Brain pericyte (primary cell): ENCODE measurements at places on chromosomes 2 and 18.

DNA sequence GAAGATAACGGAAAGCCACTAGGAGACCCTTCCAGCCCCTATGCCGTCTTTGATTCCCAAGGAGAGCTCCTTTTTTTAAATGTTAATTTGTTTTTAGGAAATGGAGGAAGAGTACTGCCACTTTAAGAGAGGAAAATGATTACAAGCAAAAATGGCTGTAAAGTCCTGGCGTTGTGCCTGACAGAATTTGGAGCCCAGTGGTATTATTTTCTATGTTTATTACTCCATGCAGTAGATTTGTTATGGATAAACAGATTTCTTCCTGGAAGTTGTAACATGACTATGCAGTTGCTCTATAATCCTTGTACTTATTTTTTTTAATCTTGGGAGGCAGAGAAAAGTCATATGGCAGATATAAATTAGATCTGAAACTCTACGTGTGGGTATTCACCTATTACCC lies 141.3 kb downstream of the GBX2 start:
- DNase-seq, result no peak

- DNase-seq, result no peak
Observed at GRCh38 chr2:67388680-67389079, 8.5 kb upstream of the ETAA1 start.

GRCh38 chr2:182642328-182642727 lies 73.7 kb upstream of the DNAJC10 start:
- no peak for DNase-seq

GRCh38 chr2:172083628-172084394 lies 1.5 kb upstream of the DLX1 start:
- no peak for DNase-seq

DNA sequence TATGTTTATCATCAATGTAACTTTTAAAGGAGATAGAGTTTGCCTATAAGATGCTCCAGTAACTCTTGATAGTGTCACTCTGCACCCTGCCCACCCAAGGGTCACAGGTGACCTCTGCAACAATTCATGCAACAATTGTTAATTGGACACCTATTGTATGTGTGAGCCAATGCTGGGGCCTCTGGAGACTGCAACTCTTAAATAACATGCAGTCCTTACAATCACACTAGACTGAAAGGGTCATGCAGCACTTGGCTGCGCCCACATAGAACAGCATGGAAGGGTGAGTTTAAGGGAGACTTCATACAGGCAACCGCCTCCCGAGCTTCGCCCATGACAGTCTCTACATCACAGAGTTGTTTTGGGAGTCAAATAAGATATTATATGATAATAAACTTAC lies 137.1 kb upstream of the TWIST2 start:
- no peak for DNase-seq

DNA sequence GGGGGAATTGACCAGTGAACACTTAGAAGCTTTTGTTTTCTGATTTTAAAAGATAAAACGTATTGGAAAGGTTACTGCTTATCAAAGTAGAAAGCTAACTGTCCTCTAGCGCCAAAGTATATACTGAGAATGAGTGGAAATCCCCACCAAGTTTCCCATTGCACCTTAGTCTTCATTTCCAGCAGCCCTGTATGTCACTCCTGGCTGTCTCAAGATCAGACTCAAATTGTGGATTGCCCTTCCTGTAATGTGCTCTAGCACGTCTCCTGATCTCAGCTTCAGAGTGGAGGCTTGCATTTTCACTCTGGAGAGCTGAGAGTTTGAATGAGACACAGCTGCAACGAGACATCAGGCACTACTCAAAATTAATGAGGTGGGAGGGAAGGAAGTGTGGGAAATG lies 26.6 kb downstream of the MFF start:
- no peak for DNase-seq

- DNase-seq, result no peak
Observed at GRCh38 chr2:81290846-81291245, 986.3 kb upstream of the LRRTM1 start.

DNA sequence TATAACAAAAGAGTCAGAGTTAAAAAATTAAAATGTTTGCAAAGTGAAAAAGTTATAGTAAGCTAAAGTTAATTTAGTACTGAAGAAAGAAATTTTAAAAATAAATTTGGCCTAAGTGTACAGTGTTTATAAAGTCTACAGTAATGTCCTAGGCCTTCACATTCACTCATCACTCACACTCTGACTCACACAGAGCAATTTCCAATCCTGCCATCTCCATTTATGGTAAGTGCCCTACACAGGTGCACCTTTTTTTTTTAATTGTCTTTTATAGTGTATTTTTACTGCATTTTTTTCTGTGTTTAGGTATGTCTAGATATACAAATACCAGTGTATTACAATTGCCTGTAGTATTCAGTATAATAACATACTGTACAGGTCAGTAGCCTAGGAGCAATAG lies 562.9 kb downstream of the PIK3C3 start:
- DNase-seq, result no peak

- no peak for DNase-seq
Observed at GRCh38 chr2:28283861-28284260, 108.8 kb upstream of the FOSL2 start.

DNA sequence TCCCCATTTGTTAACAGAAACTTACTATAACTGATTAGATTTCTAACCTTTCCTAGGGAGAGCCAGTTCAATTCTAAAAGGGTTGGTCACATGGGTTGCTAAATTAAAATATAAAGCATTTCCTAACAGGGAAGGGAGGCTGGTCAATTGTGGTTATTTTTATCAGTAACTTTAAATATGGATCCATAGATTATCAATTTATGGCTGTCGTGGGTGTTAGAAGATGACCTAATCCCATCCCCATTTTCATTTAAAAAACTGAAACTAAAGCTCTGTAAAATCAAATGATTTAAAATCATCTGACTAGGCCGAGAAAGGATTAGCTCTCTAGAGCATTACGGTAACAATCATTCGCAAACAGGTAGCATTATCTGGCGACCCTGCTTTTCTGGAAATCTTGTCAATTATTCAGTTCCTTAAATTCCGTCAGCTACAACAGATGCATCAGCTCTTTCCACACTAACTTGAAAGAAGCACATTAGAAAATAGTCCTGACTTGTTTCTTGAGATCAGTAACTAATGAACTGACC lies 953 bp upstream of the HNRNPA3 start:
- DNase-seq, result no peak

DNA sequence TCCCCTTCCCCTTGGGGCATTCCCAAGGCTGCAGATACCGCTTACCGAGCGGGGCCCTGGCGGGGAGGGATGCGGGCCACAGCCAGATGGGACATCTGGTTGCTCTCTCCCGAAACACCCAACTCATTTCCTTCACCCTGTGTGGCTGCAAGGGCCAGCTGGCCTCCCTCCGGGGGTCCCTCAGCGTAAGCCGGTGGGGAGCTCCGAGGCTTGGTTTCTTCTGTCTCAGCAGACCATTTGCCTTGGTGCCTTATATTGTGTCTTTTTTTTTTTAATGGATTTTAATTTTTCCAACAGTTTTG lies 107.6 kb upstream of the ODC1 start:
- DNase-seq, result no peak

DNA sequence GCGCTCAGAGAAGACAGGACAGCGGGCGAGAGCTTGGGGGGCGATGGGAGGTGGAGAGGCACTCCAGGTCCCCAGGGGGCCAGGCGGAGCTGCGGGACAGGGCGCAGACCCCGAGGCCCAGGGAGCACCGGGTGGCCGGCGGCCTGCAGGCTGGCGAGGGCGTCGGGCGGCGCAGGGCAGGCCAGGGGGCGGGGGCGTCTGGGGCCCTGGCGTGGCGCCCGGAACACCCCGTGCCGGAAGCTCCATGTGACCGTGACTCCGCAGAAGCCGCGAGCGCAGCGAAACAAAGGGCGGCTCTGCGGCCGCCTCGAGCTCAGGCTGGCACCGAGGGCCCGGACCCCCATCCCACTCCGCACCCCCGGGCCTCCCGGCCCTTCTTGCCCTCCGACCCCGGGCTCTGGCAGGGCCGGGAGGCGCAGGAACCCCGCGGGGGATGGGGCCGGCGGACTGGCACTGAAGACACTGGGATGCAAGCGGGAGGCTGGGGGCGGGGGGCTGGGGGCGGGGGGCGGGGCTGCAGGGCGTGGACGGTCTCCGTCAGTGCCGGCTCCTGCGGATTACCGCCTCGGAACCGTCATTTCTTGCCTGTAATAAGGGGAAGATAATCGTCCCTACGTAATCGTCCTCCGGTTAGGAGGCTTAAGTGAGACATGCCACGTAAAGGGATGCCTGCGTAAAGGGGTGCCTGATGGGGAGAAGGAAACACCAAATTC lies 19.1 kb downstream of the SH2D6 start:
- DNase-seq, result no peak

GRCh38 chr2:62175728-62176127 lies 20.2 kb upstream of the B3GNT2 start:
- no peak for DNase-seq

- DNase-seq, result no peak
Observed at GRCh38 chr18:33923980-33924379, 300.7 kb downstream of the NOL4 start.
